Left renal pelvis (tissue), 4 donors: ENCODE measurements at places on chromosomes 5 and 9. TPM values are rescaled to one million over a fixed set of nuclear protein-coding genes. Genes with fewer than 3 reads are reported as not detected.

- DNase-seq = no peak
Measured at GRCh38 chr9:132797861-132798659, 80.0 kb downstream of the AK8 start.

DNA sequence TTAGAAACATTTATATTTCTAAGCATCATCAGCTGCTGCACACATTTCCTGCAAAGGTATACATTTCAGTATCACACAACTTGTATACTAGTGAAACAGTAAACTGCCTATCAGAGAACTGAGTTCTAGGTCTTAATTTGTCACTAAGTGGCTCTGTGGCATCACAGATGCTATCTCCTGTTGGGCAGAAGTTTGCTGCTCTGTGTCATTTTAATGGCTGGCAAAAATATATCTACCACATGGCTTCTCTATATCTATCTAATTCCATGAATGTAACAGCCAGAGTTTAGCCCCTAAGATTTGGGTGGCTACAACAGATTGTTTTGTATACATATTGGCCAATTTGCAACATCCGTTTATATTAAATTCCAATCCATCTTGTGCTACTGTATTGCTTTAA, 1231.9 kb upstream of the C9orf72 start:
- no peak for DNase-seq

DNA sequence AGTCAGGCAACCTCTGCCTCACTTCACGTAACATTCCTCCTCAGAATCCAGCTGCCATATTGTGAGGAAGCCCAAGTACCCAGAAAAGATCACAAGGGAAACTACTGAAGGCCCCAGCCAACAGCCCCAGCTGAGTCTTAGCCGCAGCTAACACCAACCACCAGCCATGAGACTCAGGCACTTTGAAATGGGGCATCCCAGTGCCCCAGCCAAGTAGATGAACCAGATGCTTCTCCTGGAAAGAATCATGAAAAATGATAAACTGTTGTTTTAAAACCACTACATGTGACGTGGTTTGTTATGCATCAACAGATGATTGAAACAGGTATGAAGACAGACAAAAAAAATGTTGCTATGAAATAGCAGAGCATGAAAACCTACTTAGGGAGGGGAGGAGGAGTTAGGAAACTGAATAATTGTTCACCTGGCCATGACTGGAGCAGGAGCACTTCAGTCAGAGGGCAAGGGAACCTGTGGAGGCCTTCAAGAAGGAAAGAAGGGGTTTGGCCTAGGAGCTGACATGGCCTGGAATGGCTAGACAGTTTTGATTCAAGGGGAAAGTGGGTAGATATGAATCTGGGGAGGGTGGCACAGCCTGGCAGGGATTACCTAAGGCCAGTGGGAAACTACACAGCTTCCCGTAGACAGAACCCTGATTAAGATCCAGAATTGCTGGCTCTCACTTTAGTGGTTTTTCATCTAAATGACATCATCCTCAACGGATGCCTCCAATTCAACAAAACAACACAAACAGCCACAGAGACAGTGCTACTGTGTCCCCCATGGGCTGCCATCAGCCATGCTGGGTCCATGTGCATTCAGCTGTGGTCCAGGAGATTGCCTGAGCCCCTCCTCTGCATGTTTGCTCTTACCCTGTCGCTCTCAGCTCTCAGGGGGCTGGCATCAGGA, 211.6 kb downstream of the SYK start:
- no peak for DNase-seq

DNA sequence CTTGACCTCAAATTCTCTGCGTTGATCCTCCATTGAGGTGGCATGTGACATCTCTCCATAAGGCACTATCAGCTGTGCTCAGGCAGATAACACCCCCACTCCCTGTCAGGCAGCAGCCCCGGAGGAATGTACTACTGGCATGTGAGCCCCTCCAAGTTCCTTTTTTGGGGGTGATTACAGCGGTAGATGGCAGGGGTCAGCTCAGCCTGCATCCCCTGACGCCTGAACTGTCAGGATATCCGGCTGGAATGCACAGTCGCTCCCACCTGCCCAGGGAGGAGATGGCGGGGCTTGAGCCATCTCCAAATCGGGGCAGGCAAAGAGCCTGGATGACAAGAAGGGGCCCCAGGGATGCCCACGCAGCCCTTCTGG, 40.8 kb downstream of the FAM78A start:
- no peak for DNase-seq

- no peak for DNase-seq
Measured at GRCh38 chr9:130331573-130331972, 66.0 kb downstream of the HMCN2 start.

DNA sequence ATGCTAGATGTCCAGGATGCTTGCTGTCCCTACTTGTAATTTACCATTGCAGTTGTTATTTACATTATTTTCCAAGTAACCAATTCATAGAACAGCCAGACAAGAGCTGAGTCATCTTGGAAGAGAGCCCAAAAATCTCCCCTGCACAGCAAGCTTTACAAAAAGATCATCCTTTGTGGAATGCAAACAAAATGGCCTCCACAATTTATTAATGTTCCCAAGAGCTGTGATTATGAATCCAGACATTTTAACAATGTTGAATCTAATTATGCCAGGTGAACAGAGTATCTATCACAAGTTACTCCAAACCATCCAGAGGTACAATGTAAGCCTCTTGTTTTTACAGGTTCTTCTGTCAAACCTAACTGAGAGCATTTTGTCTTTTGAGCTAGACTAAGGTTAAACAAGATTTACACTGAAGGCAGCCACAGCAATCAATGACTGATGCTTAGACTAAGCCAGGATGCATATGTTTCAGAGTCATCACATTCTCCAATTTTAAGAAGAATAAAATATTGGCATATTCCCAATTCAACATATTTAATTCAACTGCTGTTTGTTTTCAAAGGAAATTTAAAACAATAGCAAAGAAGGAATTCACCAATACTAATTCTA, 95.3 kb upstream of the SLC12A2 start:
- DNase-seq = peak; percentile 3

GRCh38 chr5:94544031-94544650, 74.3 kb downstream of the KIAA0825 start:
- DNase-seq = no peak

DNA sequence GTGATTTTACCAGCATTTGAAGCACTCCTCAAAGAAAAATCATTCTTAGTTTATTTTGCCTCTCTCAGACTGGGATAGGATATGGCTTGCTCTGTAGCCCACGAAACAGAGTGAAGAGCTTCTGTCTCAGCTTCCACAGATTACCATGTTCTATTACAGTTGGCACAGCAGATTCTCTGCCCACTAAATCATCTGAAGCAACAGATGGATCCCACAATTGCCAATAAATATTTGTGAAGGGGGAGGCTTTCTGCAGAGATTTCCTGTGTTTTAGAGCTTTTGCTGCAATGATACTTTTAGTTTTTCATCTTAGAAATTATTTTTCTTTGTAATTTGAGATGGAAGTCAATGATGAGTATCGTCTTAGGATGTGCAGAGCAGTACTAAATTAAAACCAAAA, 12.3 kb upstream of the MAP3K1 start:
- DNase-seq = no peak

GRCh38 chr5:96176022-96176421, 214.4 kb upstream of the ELL2 start:
- no peak for DNase-seq

- DNase-seq = no peak
Measured at GRCh38 chr5:133164759-133165158, 112.9 kb downstream of the HSPA4 start.

DNA sequence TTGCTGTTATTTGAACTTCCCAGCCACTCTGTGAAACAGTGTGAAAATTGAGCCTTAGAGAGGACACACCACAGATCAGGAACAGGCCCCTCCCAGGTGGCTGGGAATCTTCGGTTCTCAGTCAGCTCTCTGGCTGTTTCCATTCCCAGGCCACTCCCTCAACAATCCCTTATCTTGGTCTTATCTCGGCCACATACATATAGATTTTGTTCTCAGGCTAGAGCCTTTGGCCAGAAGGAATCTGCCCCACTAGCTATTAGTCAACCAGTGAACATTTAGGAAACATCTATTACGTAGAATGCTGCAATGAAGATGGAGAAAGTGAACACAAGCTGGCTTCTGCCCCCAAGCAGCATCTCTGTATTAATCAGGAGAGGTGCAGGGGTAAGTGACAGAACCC, 21.0 kb upstream of the WWC1 start:
- DNase-seq = no peak

DNA sequence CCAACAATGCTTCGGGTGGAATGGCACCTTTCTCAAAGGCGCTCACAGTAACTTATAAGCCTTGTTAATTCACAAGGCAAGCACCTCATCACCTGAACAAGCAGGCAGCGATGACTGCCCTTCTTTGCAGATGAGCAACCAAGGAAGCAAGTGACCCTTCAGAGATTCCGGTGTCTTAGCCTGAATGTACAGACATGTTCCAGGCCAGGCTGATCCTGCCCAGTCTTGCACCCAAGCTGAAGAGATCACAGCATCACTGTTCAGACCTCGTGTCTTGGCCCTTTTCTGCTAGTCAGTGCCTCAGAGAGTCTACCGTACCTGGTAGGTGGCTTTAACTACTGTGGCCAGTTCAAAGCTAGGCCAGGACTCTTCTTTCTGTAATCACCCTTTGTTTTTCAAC, 94.7 kb upstream of the ERCC6L2 start:
- no peak for DNase-seq

GRCh38 chr9:134422301-134423090, 96.2 kb downstream of the RXRA start:
- no peak for DNase-seq

DNA sequence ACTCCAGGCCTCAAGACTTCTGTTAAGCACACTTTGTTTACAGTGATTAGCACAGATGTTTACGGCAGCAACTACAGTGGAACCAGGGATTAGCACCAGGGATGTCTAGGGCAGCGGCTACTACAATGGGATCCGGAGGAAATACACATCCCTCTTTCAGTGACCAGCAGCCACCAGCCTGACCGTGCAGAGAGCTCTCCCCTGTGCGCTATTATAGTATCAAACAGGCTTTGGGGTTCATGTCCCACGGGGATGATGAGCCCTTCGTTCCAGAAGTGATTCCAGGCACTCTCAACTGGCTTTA, 21.5 kb downstream of the GFPT2 start:
- DNase-seq = no peak

DNA sequence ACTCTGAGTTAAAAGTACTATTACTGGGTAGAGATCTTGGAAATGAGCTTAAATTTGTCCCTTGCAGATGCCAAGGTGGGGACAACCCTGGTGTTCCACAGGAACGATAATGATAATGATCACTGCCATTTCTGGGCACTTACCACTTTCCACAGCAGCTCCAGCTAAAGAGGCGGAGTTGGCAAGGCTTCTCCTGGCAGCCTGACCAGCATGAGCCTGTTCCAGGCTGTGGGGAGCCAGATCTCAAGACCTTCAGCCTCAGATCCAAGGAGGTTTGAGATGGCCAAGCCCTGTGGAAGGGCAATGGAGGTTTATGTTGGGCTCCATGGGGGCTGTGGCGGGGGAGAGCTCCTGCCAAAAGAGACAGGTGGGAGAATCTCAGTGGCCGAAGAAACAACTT, 244.9 kb upstream of the MVB12B start:
- no peak for DNase-seq

DNA sequence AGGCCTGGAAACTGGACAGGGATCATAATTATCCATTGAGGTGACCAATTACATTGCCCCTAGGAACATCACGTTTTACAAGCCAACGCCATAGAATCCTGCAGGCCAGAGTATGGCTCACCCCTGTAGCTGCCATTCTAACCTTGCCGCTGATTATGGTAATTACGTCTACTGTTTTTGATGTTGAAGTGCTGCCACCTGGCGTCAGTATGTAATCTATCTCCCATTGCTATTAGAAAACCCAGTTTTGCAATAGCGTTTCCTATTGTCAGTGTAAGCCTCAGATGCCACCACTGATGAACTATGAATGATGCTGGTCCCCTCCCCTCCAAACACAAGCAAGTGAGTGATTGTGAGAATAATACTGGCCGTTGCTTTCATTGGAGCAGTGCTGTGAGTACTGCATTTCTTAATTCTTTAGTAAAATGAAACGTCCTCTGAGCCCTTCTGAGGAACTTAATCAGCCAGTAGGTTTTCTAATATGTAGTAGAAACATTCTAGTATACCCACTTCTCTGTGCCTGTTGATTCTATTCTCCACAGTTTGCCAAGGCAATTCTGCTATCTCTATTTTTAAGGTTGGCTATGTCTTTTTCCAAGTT, 100.5 kb upstream of the NMUR2 start:
- no peak for DNase-seq

- no peak for DNase-seq
Measured at GRCh38 chr5:168305281-168305680, 13.8 kb downstream of the WWC1 start.

DNA sequence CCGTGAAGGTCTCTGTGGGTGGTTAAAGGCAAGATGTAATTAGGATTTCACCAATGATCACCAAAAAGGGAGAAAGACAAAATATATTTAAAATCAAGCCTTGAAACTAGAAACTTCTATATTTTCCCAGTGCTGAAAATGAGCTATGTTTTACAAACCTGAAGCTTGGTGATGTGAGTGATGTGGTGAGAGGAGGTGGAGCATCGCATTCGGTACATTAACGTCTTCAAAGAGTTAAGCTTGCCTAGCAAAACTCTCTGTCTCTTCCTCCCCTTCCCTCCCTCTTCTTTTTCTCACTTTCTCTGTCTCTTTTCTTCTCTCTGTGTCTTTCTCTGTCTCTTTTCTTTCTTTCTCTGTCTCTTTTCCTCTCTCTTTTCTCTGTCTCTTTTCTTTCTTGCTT, 347.3 kb upstream of the IRX2 start:
- DNase-seq = no peak

- DNase-seq = no peak
Measured at GRCh38 chr9:108272349-108272899, 583.4 kb downstream of the ACTL7B start.

- no peak for DNase-seq
Measured at GRCh38 chr9:127626752-127627493, 14.8 kb downstream of the STXBP1 start.

DNA sequence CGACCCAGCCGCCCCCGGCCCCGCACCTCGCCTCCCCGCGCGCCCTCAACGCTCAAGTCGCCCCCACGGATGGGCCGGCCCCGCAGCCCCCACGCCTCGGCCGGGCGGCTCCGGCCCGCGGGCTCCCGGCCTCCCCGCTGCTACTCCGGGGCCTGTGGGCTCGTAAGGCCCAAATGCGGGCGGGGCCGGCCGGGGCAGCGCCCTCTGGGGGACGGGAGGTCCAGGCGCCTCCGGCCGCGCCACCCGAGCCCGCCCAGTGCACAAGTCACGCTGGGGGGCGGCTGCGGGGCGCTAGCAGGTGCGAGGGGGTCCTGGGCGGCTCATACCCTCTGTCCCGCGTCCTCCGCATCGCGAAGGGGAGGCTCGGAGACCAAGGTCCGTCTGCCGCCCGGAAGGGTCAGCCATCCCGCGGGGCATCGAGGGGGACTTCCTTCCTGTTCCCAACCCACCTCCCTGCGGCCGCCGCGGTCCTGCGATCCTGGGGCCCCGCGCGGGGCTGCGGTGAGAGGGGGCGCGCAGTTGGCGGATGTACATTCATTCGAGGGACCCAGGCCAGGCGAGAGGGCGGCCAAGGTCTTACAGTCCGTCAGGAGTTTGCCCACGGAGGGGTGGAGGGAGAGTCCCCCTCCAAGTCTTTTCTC, at the start of gene CIZ1:
Gene CIZ1 (minus strand): TSS at position 167 of the 641 bp plus-strand sequence. CDS start 715 bp downstream, outside the sequence.
- no peak for DNase-seq

- no peak for DNase-seq
Measured at GRCh38 chr5:1652873-1653697, 129.3 kb upstream of the LPCAT1 start.

Gene SLC6A18
- polyA plus RNA-seq = 1.2 TPM

Gene ENC1
- polyA plus RNA-seq = 77.6 TPM

Gene GFI1B
- 0.39 TPM for polyA plus RNA-seq

Gene EIF4EBP3
- 6.2 TPM for polyA plus RNA-seq

Gene TTLL11
- 6.6 TPM for polyA plus RNA-seq

Gene OR1Q1
- not detected for polyA plus RNA-seq

Gene MARCHF3
- 7.6 TPM for polyA plus RNA-seq

Gene NUTM2G
- 0.37 TPM for polyA plus RNA-seq

Gene PAPPA
- 4.2 TPM for polyA plus RNA-seq
